Activated naive CD4-positive, alpha-beta T cell treated with anti-CD3 and anti-CD28 coated beads for 36 hours (primary cell): ENCODE measurements at places on chromosomes 3 and 15. TPM values are rescaled to one million over a fixed set of nuclear protein-coding genes. Genes with fewer than 3 reads are reported as not detected.
A peak's percentile ranks its signal among the peaks of the same experiment; 100 is the strongest.

DNA sequence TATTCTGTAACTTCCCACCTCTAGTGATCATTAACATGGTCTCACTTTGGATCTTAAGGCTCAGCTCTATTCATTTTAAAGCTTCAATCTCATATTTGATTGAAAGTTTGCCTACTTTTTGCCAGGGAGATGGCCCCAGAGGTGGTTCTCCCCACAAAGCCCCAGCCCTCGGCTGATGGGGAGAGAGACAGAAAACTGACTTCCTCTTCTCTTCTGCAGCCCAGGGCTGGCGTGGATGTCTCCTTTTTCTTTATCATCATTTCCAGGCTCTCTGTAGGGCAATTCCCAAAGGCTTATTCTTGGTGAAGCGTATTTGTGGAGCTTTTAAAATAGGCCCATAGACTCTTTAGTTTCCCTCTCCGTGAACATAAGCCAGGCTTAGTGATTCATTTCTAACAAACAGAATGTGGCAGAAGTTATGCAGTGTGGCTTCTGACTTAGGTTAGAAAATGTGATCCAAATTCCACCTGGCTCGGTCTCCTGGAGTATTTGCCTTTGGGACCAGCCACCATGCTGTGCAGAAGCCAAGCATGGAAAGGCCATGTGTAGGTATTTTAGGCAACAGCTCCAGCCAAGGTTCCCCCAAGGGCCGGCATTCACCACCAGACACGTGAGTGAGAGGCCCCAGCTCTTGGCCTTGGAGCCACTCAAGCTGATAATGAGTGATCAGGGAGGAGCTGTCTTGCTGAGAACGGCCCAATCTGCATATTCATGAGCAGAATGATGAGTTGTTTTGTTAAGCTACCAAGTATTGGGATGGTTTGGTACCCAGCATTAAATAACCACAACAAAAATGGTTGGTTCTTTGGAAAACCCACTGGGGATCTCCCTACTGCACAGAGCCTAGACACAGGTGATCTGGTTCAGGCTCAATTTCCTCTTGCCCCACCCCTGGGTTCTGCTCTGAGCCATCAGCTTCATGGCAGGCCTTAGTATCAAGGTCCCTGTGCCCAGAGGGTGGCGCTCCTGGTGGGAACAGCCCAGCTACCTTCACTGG is 353.2 kb upstream of the PROK2 start:
- H3K27me3 ChIP-seq: peaks cover 10% of the 10 kb centered on the region
- H3K4me1 ChIP-seq: peaks cover 47% of the 10 kb centered on the region
- peak; percentile 80 for DNase-seq
- peak overlapping the region; percentile 41 for H3K27ac ChIP-seq
- no peak overlapping the region for H3K4me3 ChIP-seq
- H3K36me3 ChIP-seq: no peaks in the 10 kb centered on the region

DNA sequence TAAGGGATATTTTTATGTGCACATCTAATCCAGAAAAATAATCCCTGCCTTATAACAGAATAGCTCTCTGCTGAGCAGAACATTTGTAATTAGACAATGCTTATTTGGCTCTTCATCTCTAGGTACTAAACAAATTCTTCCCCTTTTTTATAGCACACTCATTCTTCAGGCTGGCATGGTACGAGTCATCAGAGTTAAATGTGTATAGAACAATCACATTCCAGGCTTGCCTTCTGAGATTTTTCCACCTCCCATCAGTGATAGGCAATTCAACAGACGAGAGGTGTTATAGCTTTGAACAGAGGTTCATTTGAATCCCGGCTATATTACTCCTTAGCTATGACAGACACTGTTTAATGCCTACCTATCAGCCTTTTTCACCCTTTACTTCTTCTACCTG is 21.4 kb upstream of the SPPL2A start:
- H3K27me3 ChIP-seq: no peaks in the 10 kb centered on the region
- H3K27ac ChIP-seq: no peak overlapping the region
- H3K4me3 ChIP-seq: no peak overlapping the region
- no peak for DNase-seq
- H3K4me1 ChIP-seq: no peaks in the 10 kb centered on the region

The CYP11A1 gene
- not detected for total RNA-seq

DNA sequence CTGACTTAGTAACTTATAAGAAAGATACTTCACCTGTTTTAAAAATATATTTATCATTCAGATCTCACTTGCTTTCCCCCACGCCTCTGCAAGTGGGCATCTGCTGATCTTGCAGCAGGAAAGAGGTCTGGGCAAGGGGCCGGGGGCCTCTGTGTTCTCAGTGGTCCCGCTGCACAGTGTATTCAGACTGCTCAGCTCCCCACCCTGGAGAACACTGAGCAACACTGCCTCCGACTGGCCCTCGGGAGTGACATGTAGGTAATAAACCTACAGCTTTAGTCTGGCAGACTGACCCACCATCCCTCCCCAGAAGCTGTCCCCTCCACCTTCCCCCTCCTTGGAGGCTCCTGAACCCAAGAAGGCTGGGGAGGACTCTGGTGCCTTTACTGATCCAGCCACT is 43.8 kb downstream of the GABRB3 start:
- no peaks in the 10 kb centered on the region for H3K4me1 ChIP-seq
- H3K27ac ChIP-seq: no peak overlapping the region
- no peak for DNase-seq

DNA sequence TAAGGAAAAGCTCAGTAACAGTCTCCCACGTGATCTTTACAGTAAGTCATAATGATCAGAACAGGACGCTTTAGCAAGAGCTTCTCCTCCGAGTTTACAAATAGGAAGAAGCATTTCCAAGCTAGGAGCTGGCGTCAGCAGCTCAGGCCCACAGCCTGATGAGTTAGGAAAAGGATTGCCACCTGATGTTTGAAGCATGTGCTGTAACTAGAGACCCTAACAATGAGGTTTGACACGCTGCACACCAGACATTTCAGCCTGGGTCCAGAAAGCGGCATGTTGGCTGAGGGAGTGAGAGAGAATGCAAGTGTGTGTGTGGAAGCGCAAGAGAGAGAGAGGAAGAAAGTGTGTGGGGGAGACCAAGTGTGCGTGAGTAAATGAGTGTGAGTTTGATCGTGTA is 47.3 kb downstream of the TLE3 start:
- no peak overlapping the region for H3K27ac ChIP-seq
- peaks cover 49% of the 10 kb centered on the region for H3K36me3 ChIP-seq
- no peak overlapping the region for H3K4me3 ChIP-seq

DNA sequence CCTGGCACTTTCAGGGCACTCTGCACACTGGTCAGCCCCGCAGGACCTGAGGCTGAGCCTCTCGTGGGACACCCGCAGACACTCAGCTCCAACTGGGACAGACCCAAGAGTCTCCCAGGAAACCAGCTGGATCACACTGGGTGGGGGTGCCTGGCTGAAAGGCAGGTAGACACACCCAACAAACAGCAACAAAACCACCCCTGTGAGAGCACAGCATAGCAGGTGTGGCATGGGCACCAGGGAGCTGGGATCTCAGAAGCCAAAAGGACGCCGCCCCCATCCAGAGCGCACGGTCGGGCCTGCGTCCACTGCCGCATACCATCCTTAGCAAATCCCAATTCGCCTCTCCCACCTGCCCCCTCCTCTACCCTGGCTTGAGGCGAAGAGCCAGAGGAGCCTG is 154.2 kb upstream of the LINGO1 start:
- H3K36me3 ChIP-seq: no peaks in the 10 kb centered on the region
- H3K27me3 ChIP-seq: peaks cover 5% of the 10 kb centered on the region
- H3K4me1 ChIP-seq: no peaks in the 10 kb centered on the region

GRCh38 chr3:171396048-171396447 is 64.2 kb downstream of the TNIK start:
- peaks cover 24% of the 10 kb centered on the region for H3K4me1 ChIP-seq
- peaks cover 10% of the 10 kb centered on the region for H3K36me3 ChIP-seq
- no peak overlapping the region for H3K27ac ChIP-seq
- no peak for DNase-seq
- H3K27me3 ChIP-seq: no peaks in the 10 kb centered on the region

The CCDC13 gene
- not detected for total RNA-seq

DNA sequence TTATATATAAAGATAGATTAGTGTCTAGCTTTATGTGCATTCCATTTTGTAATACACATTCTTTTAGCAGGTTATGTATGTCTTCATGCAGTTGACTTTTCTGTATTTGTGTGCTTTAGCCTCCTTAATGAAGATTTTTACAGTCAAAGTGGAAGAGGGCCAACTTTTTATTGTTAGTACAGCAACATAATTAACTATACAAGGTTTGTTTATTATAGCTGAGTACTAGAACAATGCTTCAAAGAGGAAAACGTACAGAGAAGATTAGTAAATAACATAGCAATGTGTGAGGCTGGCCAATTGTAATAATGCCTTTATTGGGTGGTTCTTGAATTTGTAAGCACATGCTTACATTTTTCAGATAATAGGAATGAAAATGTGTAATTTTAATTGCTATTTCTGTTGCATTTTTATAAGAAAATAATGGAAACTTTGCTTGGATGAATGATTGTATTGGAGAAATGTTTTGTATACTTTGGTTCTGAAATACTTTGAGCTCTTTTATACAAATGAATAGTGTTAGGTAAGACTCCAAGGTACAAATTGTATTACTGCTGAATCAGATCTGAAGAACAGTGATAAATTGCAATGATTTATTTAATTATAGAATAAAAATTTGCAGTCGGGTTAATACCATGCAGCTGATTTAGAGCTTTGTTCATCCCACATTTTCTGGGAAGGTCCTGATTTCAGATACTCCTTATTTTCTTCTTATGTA is 41.4 kb downstream of the UBE2E2 start:
- peaks cover 23% of the 10 kb centered on the region for H3K4me1 ChIP-seq
- DNase-seq: no peak
- no peak overlapping the region for H3K27ac ChIP-seq
- H3K4me3 ChIP-seq: no peak overlapping the region
- no peaks in the 10 kb centered on the region for H3K36me3 ChIP-seq

GRCh38 chr3:27423463-27423862 is 54.3 kb upstream of the NEK10 start:
- no peak for DNase-seq
- H3K4me3 ChIP-seq: no peak overlapping the region
- H3K27ac ChIP-seq: no peak overlapping the region
- H3K27me3 ChIP-seq: no peaks in the 10 kb centered on the region

GRCh38 chr3:183202004-183202722 is 39.6 kb upstream of the LAMP3 start:
- H3K27me3 ChIP-seq: no peaks in the 10 kb centered on the region
- peak overlapping the region; percentile 51 for H3K27ac ChIP-seq
- H3K4me1 ChIP-seq: peaks cover 30% of the 10 kb centered on the region
- DNase-seq: peak; percentile 59
- peaks cover 9% of the 10 kb centered on the region for H3K36me3 ChIP-seq

The RPUSD3 gene
- total RNA-seq: 82.0 TPM

The PLA2G4B gene
- total RNA-seq: 9.7 TPM

DNA sequence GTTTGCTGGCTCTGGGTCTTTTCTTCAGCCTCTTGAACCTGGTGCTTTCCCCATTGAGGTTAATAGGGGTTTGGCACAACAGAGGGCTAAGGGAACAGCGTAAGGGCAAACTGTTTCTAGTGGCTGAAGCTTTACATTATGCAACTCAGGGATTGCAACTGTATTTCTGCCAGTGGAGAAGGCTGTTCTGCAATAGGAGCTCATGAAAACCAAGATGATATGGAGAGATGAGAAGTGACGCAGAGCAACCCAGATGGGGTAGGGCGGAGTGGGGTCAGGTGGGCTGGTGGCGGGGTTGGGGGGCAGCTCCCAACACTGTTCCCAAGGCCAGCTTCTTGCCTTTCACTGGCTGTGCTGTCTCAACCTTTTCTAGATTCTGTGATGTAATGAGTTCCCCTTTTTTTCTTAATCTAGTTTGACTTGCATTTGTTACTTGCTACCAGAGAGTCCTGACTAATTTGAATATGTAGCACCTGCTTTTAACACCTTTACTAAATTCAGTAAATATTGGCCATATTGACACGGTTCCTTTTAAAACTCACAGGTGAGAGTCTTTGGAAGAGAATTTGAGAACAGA is 7.2 kb downstream of the GXYLT2 start:
- H3K4me1 ChIP-seq: no peaks in the 10 kb centered on the region
- peaks cover 39% of the 10 kb centered on the region for H3K27me3 ChIP-seq
- H3K36me3 ChIP-seq: no peaks in the 10 kb centered on the region
- no peak for DNase-seq

The CIDEC gene
- not detected for total RNA-seq

The ACVR2B gene
- 6.9 TPM for total RNA-seq

DNA sequence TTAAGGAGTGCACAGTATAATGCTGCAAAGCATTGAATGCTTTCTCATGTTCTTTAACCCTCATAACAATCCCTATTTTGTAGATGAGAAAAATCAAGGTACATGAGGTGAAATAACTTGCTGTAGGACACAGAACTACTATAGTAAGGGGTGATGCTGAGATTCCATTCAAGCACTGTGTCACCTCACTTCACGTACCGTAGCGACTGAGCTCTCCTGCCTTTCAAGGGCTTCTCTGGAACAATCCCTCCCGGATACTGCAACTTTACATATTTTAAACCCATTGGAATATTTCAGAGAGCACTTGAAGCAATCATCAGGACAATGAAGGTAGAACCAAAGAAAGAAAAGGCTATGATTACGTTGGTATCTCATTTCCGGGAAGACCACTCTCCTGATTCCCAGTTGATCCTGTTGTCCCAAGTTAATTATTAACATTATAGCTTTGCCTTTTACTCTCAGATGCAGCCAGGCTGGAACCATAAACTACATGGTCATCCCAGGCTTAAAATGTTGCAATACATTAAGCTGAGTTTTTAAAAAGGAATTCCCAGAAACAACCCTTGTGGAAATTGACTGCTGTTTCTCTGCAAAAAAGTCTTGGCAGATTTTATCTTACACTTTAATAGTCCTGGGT is 252.2 kb upstream of the IGF1R start:
- DNase-seq: no peak
- no peak overlapping the region for H3K4me3 ChIP-seq
- no peaks in the 10 kb centered on the region for H3K36me3 ChIP-seq

- no peaks in the 10 kb centered on the region for H3K4me1 ChIP-seq
- no peak for DNase-seq
- H3K27me3 ChIP-seq: no peaks in the 10 kb centered on the region
- peaks cover 1% of the 10 kb centered on the region for H3K36me3 ChIP-seq
- no peak overlapping the region for H3K27ac ChIP-seq
- H3K4me3 ChIP-seq: no peak overlapping the region
Observed at GRCh38 chr3:120670576-120670975, 11.5 kb downstream of the HGD start.

The ASB14 gene
- not detected for total RNA-seq

DNA sequence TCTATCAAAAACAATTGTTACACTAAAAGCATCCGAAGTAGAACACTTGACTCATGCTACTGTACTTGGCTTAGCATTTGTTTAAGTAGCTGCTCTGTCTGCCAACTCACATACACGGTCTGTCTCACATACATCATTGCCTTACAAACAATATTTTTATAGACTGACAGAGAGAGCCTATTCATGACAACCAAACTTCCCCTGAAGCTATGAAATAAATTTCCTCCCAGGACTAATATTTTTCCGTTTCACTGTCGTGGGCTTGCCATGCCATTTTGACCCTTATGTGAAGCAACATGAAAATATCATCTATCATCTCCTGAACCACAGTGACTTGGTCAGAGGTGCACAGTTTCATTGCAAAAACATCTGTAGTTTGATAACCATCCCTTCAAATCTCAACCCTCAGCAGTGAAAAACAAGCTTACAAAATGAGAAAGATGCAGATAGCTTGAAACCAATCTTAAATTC is 66.5 kb upstream of the PYGO1 start:
- H3K4me1 ChIP-seq: no peaks in the 10 kb centered on the region
- H3K36me3 ChIP-seq: no peaks in the 10 kb centered on the region
- DNase-seq: no peak
- H3K27ac ChIP-seq: no peak overlapping the region

- no peak for DNase-seq
- H3K4me1 ChIP-seq: no peaks in the 10 kb centered on the region
- peaks cover 2% of the 10 kb centered on the region for H3K27me3 ChIP-seq
- no peaks in the 10 kb centered on the region for H3K36me3 ChIP-seq
- no peak overlapping the region for H3K4me3 ChIP-seq
- H3K27ac ChIP-seq: no peak overlapping the region
Observed at GRCh38 chr15:95468820-95469219, 861.7 kb upstream of the NR2F2 start.
